ENCODE measurements at places on chromosomes 12 and 14.

- peak; percentile 42 for DNase-seq
Observed at GRCh38 chr12:41653386-41654326, 465.5 kb downstream of the PDZRN4 start.

- DNase-seq, result no peak
Observed at GRCh38 chr12:6699989-6700645, 498 bp downstream of the PIANP start.

DNA sequence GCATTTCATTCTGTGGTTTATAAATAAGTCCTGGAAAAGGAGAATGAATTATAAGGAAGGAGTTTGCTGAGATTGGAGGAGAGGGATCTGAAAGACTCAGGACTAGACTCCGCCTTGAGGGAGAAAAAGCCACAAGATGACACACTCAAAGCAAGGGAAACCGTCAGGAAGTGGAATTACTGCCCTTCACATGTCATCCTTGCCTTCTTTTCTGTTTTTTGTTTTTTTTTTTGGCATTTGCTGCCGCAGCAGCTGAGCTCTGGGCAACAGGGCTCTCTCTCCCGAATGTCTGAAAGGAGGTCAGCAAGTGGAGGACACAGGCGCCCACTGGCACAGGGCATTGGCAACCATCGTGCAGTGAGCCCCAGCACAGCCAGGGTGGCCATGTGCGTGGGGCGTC lies 344.9 kb downstream of the DPF3 start:
- no peak for DNase-seq

DNA sequence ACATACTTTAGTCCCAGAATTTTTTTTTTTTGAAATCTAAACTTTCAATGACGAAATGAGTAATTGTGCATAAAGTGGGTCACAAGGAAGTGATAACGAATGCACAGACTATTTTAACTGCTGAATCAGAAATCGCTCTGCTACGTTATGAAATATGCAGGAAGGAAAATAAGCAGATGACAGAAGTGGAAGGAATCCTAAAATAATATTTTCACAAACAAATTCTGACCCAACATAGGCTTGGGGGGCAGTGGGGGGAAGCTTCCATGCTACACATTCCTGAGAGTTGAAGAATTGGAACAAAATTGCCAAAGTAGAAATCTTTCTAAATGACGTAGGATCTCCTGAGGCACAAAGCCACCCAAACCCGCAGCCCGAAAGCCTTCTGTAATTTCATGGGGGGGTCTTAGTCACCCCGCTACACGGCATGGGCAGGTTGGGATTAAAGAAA lies 89.6 kb downstream of the ARF6 start:
- no peak for DNase-seq

DNA sequence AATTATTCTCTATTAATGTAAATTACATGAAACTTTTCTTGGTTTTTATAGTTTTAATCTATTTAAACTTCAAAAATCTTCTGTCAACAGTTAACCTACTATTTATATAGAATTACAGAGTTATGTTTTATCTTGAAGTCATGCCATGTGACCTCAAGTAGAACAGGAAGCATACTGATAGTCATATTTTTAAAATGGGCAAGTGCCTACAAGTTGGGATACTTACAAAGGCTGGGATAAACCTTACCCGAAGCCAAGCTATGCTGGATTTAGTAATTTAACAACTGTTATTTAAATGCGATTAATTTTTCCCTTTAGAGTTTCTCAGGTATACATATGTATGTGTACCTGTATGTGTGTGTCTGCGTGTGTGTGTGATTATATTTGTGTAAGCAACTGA lies 266.9 kb downstream of the RASSF9 start:
- no peak for DNase-seq

DNA sequence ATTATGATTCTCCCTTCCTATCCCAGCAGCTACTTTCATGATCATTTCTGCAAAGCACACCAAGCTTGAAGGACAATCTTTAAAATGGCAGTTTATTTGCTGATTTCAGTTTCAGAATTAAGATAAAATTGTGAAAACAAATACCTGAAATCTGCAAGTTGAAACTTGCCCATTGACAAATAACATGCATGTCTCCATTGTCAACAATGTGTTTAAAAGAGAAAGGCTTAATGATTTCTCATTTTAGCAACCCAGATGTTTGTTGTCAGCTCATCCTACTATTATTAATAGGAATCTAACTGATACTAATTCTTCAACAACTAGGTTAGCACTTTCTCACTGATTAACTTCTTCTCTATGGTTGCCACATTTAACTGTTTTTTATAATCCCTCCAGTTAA lies 474.6 kb downstream of the PRKD1 start:
- DNase-seq, result no peak
